ENCODE measurements at places on chromosomes 6 and 20.

DNA sequence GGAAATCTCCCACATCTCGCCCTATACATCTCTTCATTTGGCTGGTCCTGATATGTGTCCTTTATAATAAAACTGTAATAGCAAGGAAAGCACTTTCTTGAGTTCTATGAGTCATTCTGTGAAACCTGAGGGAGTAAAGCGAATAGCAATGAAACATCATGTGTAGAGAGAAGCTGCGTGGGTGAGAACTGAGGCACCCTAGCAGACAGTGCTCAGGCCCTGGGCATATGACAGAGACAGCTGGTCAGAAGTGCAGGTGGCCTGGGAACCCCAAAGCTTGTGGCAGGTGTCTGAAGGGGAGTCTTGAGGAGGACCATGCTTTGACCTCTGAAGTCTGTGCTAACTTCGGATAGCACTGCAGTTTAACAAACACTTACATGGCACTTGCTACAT, 1.3 kb upstream of the BLOC1S5 start:
- DNase-seq: no peak

DNA sequence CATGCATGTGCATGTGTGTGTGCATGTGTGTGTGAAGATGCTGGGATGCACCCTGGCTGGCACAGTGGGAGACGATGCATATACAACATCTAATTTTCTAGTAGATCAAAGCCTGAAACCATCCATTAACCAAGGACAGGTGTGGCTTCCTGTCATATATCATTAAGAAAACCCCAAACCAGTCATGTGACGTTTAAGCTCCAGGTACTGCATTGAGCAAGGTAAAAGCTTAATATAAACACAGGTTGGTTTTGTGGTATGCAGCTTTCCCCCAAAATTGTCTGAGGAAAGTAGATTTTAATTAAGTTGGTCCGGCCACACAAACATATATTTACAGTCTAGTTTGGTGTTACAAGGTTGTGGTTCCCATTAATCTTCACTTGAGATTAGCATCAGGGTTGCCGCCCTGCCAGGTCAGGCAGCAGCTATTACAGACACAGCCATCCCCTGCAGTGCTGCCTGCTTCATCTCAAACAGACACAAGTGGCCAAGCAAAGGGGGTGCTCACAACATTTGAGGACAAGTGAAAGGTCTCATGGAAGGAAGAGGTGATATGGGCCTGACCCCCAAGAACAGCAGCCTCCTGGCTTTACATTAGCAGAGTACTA, 48.6 kb upstream of the NAA20 start:
- DNase-seq: no peak

- no peak for DNase-seq
Measured at GRCh38 chr6:131013495-131013894, 49.5 kb downstream of the EPB41L2 start.

- DNase-seq: no peak
Measured at GRCh38 chr6:56346958-56347357, 99.6 kb upstream of the COL21A1 start.

DNA sequence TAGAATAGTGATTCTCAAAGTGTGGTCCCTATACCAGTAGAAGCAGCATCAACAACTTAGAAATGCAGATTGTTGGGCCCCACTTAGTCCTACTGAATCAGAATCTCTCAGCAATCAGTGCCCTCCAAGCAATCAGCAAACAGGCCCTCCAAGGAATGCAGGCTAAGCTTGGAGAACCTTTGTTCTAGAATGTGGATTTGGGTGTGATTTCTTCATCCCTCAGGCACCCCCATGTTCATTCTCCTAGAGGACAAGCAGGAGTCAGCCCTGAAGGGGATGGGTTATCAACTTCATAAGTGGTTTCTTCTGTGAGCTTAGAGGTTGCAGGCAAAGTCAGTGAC, 40.5 kb upstream of the TAF8 start:
- no peak for DNase-seq

DNA sequence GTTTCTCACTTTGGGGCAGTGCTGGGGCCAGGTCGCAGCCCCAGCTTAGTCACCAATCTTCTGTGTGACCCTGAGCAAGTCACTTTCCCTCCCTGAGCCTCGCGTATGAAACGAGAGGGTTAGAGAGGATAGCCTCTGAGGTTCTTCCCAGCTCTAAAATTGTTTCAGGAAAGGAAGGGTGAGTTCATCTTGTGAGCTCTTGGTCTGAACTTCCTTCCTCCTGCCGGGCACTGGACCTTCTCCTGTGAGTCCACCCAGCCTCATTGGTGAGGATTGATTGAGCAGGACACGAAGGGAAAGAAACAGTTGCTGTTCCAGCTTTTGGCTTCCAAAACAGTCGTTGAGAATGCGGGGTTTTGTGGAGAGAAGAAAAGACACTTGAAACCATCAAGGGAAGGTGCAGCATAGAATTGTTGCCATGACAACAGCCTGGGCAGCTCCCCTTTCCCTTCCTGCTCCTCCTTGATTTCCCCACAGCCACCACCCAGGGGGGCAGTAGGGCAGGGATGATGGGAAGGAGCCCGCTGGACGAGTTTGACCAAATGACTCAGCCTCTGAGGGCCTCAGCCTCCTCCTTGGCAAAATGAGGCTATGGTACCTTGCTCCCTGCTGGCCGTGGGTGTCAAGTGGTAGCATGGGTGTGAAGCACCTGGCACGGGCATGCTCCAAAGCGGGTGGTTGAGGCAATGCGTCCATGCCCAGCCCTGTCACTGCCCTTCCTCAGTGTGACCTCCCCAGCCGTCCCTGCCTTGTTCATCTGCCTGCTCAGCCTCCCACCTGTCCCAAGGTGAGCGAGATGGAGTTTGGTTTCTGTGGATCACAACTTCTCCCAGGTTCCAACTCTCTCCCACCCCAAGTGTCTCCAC, 107.8 kb downstream of the CDC5L start:
- DNase-seq: no peak

DNA sequence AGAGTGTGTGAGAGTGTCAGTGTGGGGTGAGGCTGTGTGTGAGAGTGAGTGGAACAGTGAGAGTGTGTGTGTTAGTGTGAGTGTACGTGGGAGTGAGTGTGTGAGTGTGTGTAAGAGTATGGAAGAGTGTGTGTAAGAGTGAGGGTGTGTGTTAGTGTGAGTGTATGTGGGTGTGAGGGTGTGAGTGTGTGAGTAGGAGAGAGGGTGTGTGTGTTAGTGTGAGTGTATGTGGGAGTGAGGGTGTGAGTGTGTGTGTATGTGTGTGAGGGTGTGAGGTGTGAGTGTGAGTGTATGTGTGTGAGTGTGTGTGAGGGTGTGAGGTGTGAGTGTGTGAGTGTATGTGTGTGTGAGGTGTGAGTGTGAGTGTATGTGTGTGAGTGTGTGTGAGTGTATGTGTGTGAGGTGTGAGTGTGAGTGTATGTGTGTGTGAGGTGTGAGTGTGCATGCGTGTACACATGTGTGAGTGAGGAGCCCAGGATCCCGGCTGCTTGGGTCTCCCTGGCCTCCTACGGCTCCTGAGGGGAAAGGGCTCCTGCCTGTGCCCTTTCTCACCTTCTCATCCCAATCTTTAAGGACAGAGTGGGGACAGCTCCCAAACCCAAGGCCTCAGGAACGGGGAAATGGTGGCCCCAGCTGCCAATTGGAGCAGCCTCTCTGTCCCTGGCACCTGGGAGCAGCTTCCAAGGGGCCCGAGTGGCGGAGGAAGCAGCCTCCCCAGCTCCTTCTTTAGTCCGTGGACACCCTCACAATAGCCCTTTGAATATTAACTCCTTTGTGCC, 100.2 kb downstream of the PSMB1 start:
- DNase-seq: no peak

DNA sequence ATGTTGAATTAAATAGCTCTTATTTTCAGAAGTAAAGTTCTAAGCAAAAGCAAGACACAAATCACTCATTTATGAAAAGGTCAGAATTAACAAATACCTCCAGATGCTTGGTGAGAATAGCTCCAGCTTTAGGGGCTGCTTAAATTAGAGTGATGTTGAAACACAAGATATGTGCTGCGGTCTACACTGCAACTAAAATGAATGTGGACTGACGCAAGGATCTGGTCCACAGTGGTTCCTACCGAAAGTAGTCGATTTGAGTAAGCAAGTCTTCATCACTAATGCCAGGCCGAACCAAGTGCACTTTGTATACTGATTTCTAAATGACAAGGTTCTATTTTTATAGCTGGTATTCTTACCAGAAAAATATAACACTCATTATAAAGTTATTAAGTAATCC, 96.3 kb downstream of the PRDM1 start:
- DNase-seq: peak; percentile 36

GRCh38 chr20:57666106-57666833, 43.5 kb downstream of the PMEPA1 start:
- no peak for DNase-seq

DNA sequence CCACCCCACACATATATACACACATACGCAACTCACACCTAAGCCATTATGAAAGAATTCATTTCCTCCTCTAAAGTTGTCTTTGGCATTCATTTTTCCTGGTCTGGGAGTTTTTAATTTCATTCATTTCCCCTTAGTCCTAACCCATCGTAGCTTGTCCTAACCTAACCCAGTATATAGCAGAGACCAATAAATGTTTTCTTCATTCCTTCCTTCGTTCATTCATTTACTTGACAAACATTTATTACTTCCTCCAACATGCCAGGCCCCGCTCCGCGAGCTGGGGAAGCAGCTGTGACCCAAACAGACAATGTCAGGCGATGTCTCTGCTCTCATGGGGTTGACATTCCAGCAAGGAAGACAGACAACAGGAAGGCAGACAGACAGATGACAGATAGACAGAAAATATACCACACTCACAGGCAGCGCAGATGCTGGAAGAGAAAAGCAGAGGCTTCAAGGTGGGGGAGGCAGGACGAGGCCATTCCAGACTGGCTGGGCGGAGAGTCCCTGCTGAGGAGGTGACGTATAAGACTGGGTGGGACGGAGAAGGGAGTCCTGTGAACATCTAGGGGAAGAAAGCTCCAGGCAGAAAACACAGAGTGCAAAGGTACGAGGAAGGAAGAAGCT, 33.7 kb upstream of the SIRPA start:
- no peak for DNase-seq

- no peak for DNase-seq
Measured at GRCh38 chr20:63858393-63859165, 2.7 kb upstream of the ABHD16B start.

- DNase-seq: no peak
Measured at GRCh38 chr6:26269531-26270485, 95.2 kb upstream of the BTN3A2 start.

- DNase-seq: no peak
Measured at GRCh38 chr20:51446656-51447055, 95.9 kb downstream of the NFATC2 start.

- no peak for DNase-seq
Measured at GRCh38 chr6:2229742-2230141, 15.7 kb downstream of the GMDS start.

- DNase-seq: no peak
Measured at GRCh38 chr6:150413781-150414281, 45.0 kb downstream of the IYD start.

GRCh38 chr20:34407962-34408474, 44.9 kb downstream of the ITCH start:
- no peak for DNase-seq

GRCh38 chr20:2485080-2485479, 14.5 kb upstream of the SNRPB start:
- no peak for DNase-seq

- DNase-seq: no peak
Measured at GRCh38 chr6:87944541-87944954, 103.1 kb upstream of the SPACA1 start.

- no peak for DNase-seq
Measured at GRCh38 chr6:16973051-16973450, 128.8 kb upstream of the STMND1 start.

- DNase-seq: no peak
Measured at GRCh38 chr20:51828762-51829161, 26.4 kb upstream of the SALL4 start.

DNA sequence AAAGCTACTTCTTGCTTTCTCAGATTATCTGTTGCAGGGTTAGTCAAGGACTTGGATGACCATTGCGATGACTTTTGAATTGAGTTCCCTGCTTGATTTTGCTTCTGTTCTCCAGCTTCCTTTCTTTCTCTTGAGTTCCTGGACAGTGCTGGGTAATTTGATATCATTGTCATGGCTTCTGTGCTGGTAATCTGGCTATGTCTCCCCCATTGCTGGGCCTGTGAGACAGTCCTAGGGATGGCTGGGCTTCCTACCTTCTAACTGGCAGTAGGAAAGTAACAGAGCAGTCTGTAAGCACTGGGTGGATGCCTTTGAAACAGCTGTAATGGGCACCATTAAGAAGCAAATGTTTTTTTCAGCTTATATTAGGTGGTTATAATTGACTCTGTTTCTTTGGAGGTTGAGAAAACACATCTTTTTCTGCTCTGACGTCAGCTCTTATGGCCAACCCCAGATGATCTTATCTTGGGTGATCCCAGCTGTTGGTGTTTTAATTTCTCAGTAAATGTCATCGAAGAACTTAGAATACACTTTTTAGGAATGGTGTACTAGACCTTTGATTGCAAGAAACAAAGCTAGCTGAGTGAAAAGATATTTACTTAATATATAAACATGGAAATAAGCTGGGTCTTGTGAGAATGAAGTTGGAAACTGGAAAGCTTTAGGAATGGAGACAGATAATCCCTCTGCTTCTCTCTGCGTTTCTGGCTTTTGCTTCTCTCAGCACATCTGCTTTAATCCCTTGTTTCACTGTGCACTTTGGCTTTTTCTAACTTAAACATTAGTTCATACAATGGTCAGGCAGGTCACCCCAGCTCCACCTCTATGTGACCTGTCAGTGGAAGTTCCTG, 195.0 kb upstream of the MAN1A1 start:
- DNase-seq: no peak

DNA sequence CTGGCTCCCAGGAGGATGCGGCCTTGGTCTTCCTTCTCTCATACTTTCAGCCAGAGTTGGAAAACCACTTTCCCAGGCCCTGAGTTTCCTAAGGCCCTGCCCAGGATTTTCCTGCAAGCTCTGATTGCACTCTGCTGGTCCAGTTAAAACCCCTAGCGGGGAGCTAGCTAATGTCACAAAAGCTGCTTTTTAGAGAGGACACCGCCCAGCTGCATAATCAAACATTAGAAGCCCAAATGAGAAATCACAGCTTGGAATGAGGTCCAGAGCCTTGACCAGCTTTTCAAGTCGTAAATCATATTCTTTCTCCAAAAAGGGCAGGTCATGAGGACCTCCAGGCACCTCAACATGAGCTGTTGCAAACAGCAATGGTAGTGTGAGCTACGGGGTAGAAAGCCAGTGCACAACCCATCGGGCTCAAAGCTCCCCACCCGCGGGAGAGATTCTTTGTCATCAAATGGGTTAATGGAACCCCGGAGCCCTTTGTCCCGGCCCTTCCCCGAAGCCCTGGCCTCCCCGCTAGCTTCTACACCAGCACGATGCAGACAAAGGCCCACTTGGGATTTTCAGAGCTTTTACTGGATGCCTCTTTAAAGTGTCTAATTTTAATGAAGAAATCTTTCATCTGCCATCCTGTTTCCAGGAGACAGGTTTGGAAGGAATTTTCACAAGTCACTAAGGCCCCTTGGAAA, 134.0 kb downstream of the SCML4 start:
- DNase-seq: no peak
